A549 treated with dexamethasone at 1 μM for 4 hours (cell line): ENCODE measurements at places on chromosomes 2 and 18. TPM values are rescaled to one million over a fixed set of nuclear protein-coding genes. Genes with fewer than 3 reads are reported as not detected.

The ACSL3 gene
- total RNA-seq = 146 to 223 TPM (median 182 TPM) in 5 replicates

The C2orf15 gene
- total RNA-seq = 0.48 to 0.58 TPM (median 0.57 TPM) in 5 replicates

The SPATS2L gene
- 119 to 141 TPM (median 132 TPM) in 5 replicates for total RNA-seq

The KYNU gene
- 220 to 265 TPM (median 257 TPM) in 5 replicates for total RNA-seq

The INO80C gene
- total RNA-seq = 24.5 to 27.9 TPM (median 25.4 TPM) in 5 replicates

The UGT1A8 gene
- total RNA-seq = 0.06 to 0.07 TPM (median 0.06 TPM) in 3 of 5 replicates, not detected in the others

The REG3A gene
- not detected in 5 replicates for total RNA-seq

The SGPP2 gene
- 0.46 to 0.84 TPM (median 0.51 TPM) in 5 replicates for total RNA-seq
